ENCODE measurements at places on chromosomes 6 and 20.

GRCh38 chr20:5918856-5919625, 31.3 kb downstream of the TRMT6 start:
- DNase-seq, result no peak

GRCh38 chr6:31734821-31735406, 1.4 kb downstream of the CLIC1 start:
- no peak for DNase-seq

GRCh38 chr6:139920776-139921100, 546.3 kb upstream of the CITED2 start:
- DNase-seq, result no peak

GRCh38 chr20:35232575-35232974, 6.1 kb downstream of the MMP24 start:
- no peak for DNase-seq

- no peak for DNase-seq
These were observed 204.6 kb downstream of the NKAIN2 start for GRCh38 chr6:124008000-124008987.

GRCh38 chr6:28737750-28738395, 185.9 kb downstream of the TRIM27 start:
- no peak for DNase-seq

GRCh38 chr6:30938730-30939129, 2.0 kb upstream of the MUCL3 start:
- no peak for DNase-seq

GRCh38 chr6:107676042-107676441, 148.1 kb downstream of the SCML4 start:
- no peak for DNase-seq

DNA sequence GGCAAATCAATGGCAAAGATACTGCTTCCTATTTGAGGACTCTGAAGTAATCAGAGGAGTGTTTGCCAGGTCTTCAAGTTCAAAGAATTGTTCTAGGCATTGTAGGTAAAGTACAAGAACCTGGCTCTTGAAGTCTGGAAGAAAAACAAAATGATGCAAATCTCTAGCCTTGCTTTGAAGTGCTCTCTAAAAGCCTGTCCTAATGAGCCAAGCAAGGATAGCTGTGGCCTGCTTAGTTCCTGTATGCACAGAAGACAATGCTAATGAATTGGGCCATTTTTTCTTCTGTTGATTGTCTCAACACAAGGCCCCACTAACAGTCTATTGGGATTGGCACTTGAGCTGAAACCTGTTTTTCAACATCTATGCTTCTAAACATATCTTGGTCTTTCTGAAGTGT, 165.0 kb upstream of the POU3F2 start:
- DNase-seq, result peak; percentile 8

GRCh38 chr6:63391203-63391970, 71.6 kb upstream of the LGSN start:
- no peak for DNase-seq

GRCh38 chr6:169661391-169661756, 40.5 kb downstream of the WDR27 start:
- no peak for DNase-seq

- no peak for DNase-seq
These were observed 64.9 kb downstream of the YTHDF1 start for GRCh38 chr20:63150911-63151531.

GRCh38 chr6:17959302-17959701, 28.1 kb downstream of the KIF13A start:
- no peak for DNase-seq

DNA sequence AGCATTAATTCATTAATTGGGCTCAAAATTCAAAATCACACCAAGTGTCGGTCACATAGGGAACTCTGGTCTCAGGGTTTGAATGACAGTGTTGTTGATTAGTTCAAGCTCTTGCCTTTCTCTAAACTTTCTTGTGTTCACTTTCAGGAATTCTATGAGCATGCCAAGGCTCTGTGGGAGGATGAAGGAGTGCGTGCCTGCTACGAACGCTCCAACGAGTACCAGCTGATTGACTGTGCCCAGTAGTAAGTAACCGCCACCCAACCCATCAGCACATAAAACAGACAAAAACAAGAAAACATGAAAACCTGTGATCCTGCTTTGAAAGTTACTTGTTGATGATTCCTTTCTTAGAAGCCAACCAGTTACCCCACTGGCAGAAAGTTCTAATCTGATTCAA, 52.7 kb downstream of the GNAS start:
- no peak for DNase-seq

DNA sequence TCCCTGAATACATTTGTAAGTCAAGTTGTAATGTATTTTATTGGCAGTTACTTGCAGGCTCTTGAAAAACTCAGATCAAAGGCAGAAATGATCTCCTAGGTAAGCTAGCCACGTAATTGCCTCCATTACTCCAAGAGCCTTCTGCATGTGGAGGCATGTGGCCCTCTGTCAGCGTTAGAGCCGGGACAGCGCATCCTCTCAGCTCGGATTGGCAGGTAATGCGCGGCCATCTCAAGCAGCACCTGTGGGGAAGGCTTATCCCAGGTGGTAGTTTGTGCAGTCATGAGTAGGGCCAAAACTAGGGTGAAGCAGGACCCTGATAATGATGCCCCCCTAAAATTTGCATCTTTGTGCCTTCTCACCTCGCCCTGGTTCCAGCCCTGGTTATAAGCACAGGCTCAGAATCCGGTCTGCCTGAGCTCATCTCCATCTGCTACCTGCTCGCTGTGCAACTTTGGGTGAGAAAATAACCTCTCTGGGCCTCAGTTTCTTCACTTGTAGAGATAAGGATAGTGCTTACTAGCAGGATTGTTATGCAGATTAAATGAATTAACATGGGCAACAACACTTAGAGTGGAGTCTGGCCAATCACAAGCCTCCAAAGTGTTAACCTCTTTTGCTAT, 157.5 kb upstream of the PMEPA1 start:
- DNase-seq, result no peak

DNA sequence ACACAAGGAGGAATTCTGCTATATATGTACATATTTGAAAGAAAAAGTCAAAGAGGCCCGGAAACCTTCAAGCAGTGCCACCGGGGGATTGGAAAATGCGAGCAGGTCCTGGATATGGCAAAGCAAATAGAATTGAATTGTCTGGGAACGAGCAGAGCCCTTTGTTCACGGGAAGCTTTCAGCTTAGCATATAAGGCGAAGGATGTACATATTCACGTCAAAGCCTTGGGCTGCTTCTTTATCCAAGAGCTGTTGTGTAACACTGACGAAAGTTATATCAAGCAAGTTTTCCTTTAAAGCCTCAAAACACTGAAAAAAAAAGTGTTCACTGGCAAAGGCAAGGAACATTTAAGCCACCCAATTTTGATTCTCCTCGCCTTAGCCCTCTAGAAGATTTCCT, 171.0 kb downstream of the GPX5 start:
- no peak for DNase-seq

DNA sequence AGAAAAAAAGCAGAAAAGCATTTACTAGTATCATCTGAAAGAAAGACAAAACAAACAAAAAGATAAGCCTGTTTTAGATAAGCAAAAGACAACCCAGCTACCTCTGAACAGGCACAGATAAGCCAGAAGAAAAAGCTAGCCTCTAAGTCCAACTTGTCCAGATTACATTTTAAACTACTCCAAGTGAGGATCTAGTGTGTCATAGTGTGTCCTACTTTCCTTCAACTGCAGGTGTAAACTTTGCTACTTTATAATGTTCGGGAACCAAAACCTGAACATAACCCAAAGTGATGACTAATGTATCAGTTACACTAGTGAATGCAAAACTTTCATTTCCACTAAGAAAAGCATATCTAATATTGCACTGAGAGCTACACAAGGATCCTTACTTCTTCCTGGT, 19.5 kb downstream of the ADNP start:
- DNase-seq, result no peak

DNA sequence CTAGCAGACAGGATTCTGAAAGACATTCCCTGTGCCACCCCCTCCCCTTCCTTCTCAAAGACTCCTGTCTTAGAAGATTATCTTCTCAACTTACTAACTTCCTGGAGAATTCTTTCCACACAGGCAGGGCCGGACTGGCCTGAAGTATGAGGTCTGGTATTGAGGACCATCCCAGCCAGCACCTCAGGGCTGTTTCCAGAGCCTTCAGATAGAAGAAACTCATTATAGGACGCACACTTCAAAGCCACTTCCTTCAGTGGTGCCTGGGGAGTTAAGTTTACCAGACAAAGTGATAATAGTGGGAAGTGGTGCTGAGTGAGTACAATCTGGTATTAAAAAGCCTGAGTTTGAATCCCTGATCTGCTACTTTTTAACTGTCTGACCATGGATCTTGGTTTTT, 15.6 kb downstream of the KCNS1 start:
- DNase-seq, result no peak

DNA sequence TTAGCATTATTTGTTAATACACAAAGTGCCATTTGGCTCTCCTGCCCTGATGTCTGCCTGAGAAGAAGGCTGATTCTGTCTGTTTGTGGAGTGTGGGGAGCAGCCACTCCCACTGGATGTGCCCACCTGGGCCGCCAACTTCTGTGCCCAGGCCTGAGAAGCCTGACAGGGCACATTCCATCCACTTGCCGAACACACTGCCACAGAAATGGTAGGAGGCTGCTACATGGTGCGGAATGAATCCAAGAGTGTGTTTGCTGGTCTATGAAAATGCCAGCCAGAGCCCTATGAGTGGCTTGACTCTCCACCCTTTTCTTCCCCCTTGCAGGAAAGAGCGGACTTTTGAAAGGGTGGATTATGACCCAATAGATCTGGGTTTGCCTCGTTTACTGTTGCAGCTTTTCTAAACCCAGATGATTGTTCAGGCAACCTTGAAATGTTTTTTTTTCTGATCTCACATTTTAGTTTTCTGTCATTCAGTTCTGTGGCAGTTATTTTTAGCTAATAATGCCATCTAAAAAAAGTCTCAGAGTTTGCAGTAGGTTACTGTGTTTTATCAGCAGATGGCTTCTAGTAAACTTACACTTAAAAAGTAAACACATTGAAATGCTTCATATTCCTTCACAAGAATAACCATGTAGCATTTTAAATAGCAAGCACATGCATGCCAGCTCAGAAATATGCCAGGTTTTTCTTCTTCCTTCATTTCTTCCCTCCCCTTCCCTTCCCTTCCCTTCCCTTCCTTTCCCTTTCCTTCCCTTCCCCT, 196.5 kb downstream of the SLC35F1 start:
- no peak for DNase-seq

GRCh38 chr6:46734867-46735719, at the start of gene PLA2G7:
TSS of gene PLA2G7 (minus strand) at chr6:46735375. CDS start at chr6:46722891, 12,484 bp downstream.
- peak; percentile 32 for DNase-seq

- no peak for DNase-seq
These were observed 38.4 kb upstream of the PHACTR3 start for GRCh38 chr20:59565768-59566461.

GRCh38 chr6:57294862-57295445, 22.5 kb upstream of the PRIM2 start:
- no peak for DNase-seq

Measured in Ammon's horn (tissue), 1 donor.